ENCODE measurements at places on chromosomes 7 and 10.

DNA sequence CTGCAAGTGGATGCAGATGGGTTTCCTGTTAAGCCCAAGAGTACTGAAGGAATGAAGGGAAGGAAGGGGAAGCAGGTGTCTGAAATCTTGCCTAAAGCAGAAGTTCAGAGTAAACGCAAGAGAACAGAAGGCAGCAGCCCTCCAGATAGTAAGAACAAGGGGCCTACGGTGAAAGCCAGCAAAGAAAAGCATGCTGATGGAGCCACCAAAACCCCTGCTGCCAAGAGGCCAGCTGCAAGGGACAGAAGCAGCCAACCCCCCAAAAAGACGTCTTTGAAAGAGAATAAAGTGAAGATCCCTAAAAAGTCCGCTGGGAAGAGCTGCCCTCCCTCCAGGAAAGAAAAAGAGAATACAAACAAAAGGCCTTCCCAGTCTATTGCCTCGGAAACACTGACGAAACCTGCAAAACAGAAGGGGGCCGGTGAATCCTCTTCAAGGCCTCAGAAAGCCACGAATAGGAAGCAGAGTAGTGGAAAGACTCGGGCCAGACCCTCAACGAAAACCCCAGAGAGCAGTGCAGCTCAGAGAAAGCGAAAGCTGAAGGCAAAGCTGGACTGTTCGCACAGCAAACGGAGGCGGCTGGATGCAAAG, 152.5 kb downstream of the LCOR start:
- DNase-seq: no peak

DNA sequence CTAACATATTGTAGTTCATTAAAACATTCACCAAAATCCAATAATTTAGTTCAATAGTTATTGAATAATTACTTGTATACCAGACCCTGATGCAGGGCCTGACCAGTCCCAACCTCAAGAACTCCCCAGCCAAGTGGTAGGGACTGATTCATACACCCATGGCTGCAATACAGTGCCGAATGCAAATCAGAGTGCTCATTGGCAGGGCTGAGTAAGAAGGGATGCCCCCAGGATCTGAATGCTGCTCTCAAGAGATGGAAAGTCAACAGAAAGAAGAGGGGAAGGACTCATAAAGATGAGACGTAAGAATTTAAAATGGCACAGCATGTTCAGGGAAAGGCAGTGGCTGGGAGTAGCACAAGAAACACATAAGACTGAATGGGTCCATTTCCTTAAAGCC, 29.9 kb downstream of the ZNF438 start:
- no peak for DNase-seq

- DNase-seq: no peak
Observed at GRCh38 chr10:110684800-110685446, 40.8 kb downstream of the RBM20 start.

DNA sequence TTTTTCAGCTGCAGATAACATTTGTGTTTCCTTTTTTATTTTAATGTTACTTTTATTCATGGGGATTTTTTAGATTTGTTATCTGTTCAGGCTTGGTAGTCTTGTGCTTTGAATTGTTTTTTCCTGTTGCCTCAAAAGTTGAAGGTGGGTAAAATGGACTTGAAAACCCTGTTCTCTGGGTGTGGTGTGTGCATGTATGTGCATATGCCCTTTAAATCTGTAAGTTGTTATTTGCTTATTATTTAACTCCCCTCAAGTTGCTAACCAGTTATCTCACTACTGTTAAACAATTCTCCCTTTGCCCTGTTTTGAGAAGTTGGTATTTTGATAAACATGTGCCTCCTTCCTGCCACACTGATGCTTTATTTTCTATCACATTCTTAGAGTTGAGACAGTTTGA, 30.6 kb downstream of the TSPAN14 start:
- DNase-seq: no peak

DNA sequence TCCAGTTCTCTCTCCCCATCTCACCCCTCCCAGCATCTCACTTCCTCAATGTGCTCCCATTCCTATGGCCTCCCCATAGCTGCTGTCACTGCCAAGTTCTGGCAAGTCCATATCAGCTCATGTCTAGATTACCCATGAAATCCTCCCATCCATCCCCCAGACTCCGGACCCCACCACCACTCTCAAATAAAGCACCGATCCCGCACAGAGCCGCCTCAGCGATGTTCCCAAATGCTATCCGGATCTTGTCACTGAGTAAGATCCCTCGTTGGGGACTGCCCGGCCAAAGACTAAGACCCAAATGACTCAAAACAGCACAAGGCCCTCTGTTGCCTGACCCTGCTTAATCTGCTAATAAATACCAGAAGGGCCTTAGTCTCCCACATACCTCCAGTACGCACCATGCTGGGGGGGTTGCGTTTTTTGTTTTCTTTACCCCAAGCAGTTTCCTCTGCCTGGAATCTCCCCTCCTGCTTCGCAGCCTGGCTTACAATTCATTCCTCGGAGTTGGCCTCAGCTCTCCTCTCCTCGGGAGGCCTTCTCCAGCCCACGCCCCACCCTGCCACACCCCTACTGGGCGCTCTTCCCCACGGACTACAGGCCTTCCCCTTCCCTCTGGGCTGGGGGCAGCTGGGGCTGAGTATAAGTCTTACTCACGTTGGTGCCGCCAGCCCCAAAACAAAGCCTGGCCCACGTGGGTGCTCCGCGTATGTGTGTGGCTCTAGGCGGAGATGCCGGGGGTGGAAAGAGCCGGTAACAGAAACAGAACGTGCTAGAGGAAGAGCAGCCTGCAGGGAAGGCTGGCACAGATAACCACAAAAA, 1.8 kb upstream of the DUSP5 start:
- DNase-seq: peak; percentile 48

DNA sequence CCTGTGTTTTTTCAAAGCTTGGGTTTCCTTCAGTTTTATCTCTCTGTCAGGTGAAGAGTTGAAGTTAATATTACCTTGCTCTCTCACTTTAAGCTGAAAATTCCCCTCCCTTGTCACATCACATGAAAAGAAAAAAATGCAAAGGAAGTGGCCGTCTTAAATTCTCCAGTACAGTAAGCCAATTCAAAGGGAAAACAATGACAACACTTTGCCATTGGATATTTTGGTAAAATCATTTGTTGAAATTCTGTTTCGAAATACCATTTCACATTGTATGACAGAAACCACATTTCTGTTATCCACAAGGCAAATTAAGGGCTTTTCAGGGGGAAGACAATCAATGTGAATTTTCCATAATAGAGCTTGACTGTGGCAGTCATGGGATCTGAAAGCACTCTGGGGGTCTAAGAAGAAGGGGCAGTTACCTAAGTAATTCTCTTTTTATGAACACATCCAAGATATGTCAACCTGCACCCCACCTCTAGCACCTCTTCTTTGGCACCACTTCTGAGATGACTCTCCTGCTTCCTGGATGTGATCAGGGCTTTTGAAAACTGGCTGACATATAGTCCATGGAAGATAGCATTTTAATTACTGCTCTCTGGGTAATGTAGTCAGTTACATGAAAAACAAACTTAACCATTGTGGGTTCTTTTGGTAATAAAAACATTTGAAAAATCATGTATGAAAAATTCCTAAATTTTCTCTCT, 63.8 kb downstream of the ENTPD1 start:
- no peak for DNase-seq

DNA sequence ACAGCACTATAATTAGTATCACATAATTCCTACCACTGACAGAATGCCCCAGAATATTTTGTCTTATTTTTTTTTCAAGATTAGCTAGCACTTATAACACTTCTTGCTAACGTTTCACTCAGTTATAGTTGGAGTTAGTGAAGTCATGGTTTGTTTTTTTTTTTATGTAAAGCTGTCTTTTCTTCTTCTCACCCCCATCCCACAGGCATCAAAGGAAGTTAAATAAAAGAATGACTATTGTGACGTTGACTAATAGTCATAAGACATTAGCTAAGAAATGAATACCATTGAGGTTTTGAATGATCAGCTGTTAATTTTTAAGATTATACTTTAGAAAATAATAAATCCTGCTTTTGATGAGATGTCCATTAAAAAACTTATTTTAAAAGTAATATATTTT, 498.3 kb downstream of the GFRA1 start:
- no peak for DNase-seq

GRCh38 chr7:17619196-17619818, 320.9 kb downstream of the AHR start:
- DNase-seq: no peak

GRCh38 chr7:50303335-50304128, 984 bp upstream of the IKZF1 start:
- no peak for DNase-seq

DNA sequence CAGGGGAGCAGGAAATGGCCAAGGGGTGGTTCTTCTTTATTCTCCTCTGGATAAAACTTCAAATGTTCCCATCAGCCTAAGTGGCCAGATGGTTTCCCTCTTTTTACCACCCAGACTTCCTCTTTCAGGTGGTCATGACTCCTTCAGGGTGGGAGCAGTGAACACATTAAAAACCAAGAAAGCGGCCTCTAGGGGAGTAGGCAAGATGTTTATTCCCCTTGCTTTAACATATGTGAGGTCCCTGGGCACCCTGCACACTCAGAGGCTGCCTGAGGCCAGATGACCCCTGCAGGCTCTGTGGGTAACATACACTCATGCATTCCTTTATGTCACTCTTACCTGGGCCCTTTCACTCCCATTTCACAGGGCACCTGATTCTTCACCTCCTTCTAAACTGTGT, 357.4 kb downstream of the ABCA13 start:
- peak; percentile 44 for DNase-seq

- DNase-seq: no peak
Observed at GRCh38 chr10:31803606-31804351, 124.9 kb downstream of the ARHGAP12 start.

DNA sequence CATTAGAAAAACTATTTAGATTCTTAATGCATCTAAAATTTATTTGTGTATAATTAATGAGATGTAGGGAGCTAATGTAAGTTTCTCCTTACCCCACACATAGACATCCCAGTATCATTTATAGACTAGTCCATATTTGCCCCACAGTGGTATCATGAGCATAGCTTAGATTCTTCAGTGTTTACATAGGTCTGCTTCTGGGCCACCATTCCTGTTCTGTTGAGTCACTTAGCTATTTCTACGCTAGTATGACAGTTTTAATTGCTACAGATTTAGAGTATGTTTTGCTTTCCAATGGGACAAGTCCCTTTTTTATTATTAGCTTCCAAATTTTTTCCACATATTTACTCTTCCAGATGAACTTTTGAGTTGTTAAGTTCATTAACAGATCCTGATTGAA, 69.4 kb downstream of the MCMBP start:
- DNase-seq: no peak

DNA sequence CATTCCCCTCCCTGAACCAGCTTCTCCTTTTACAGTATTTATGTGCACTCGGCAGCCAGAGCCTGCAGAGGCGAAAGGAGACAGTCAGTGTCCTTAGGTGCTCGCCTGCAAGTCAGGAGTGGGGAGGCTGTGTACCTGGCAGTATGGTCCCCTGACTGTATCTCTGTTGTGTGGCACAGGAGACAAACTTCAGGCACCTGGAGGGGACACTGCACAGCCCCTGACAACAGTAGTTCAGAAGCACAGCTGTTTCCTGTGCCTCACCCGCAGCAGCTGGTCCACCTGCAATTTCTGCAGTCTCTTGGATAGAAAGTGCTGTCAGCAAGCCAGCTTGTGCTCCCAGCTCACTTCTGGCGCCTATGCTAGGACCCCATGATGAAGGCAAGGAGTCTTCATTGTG, 73.4 kb upstream of the LAMB4 start:
- DNase-seq: peak; percentile 50

- no peak for DNase-seq
Observed at GRCh38 chr7:30760514-30761213, 8.7 kb downstream of the INMT start.

GRCh38 chr7:118306771-118307170, 82.3 kb downstream of the ANKRD7 start:
- no peak for DNase-seq

DNA sequence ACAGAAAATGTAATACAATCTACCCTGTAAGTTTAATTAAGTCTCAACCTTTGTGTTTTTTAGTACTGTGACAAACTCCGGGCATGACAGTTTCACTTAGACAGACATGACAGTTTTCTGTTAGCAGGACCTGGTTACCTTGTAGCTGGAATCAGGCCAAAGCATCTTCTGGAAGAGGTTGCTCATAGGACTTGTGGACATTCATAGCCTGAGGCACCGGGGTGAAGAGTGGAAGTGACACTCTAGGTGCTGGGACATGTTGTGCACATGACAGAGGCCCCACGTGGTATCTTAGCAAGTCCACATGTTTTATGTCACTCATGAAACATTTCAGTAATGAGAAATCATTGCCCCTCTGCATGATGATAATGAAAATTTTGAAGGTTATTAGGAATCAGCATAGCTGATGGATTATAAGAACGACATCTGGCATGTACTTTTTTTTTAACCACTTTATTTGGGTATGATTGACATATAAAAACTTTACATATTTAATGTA, 441.4 kb downstream of the CNTNAP2 start:
- DNase-seq: no peak

DNA sequence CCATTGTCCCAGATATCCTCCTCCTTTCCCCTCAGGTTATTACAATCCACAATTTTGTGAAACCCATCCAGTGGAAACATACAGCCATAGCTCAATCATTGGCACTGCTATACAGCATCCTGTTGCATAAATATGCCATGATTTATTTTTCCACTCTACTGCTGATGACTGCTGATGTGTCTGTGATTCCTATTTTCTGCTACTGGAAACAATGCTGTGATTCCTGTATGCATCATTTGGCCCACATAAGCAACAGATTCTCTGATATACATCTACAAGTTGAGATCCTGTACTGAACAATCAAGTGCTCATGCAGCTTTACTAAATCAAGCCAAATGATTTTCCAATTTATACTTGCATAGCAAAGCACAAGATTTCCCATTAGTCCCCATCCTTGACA, 39.6 kb downstream of the CUL2 start:
- no peak for DNase-seq

DNA sequence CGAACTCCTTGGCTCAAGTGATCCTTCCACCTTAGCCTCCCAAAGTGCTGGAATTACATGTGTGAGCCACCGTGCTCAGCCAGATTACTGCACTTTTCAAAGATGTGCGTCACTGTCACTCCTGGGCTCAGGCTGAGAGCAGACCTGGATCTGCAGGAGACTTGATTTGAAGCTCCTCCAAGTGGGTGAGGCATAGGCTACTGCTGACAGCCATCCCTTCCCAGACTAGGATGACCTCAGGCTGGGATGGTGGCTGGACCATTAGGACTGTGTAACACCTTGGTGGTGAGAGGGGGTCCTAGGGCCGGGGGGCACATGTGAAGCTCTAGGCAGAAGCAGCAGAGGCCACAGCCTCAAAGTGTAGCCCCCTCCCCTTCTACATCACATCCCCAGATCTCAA, 8.2 kb upstream of the SRRM3 start:
- DNase-seq: no peak

GRCh38 chr7:68770649-68771048, 827.6 kb upstream of the AUTS2 start:
- no peak for DNase-seq

DNA sequence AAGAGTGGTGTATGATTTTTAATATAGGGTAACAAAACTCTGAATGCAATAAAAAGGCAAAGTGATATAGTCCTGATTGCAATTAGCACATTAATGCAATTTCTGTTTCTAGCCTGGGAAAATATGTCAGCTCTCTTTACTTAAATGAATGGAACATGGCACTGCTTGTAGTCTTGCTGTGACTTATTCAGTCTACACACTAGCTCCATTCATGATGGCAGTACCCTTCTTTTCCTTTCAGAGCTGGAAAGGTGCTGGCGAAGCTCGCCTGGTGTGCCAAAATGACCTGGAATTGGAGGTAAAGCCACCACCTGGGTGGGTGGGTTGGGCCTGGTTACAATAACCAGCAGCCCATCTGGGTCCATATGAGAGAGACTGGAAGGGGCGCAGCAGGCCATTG, 85.3 kb downstream of the ZNF365 start:
- no peak for DNase-seq
